ENCODE measurements at places on chromosomes 4 and X.

GRCh38 chrX:132694382-132694781, 205.5 kb upstream of the MBNL3 start:
- DNase-seq, result no peak

GRCh38 chrX:20372533-20372932, 105.8 kb upstream of the RPS6KA3 start:
- DNase-seq, result peak; percentile 56

DNA sequence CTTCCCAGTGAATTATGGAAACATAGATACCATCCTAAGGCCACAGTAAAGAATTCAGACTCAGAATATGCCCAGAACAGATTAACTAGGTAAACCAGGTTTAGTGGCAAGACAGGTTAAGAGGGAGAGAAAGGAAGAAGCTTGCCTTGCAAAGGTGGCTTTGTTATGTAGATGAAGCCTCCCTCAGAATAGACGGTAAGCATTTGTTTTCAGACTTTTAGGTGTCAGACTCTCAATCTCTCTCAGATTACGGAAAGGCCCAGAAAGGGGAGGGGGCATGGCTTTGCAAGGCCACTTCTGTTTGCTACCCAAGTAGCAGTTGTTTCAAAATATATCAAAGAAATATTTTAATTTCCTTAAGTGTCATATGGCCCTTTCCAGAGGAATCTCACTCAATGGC, 457.1 kb upstream of the BOD1L1 start:
- DNase-seq, result no peak

- DNase-seq, result no peak
Observed at GRCh38 chr4:139767168-139767567, 101.5 kb downstream of the MGST2 start.

DNA sequence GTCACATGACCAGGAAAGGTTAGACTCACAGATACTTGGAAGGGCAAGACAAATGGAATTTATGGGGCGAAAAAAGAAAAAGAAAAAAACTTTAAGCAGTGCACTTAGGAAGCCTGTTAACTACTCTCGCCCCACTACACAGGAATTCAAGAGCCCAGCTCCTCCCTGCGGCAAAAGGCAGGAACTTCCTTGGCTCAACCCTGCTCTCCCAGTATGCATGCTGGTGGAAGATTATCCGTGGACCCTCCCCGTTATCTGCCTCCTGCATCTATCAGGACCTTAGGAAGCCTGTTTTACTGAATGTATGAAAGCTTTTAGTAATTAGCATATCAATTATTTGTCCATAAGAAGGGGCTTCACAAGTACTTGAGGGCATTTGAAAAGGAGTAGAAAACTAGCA, 40.1 kb upstream of the RPA4 start:
- no peak for DNase-seq

Data from DMS53 (cell line).